Cortex of kidney (tissue), 1 donor: ENCODE measurements at places on chromosomes 5 and 9.

DNA sequence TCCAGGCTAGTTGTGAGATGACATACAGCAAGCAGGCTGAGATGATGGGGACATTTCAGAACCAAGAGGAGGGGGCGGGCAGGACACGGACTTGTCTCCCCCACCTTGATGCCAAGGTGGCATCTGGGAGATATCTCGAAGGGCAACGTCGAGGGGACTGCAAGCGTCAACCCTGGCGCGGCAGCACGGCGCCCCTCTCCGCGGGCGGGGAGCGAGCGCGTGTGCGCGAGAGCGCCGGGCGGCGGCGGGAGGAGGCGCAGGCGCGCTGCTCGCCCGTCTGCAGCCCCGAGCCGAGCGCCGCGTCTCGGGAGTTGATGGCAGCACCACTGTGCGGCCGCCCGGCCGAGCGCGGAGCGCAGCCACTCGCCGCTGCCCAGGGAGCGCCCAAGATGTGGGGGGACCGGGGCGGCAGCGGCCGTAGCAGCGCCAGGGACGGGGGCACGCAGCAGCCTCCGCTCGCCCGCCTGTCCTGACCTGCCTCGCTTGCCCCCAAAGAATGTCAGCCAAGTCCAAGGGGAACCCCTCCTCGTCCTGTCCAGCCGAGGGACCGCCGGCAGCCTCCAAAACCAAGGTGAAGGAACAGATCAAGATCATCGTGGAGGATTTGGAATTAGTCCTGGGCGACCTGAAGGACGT is at the start of gene PRR16:
Gene PRR16 (plus strand): TSS at position 310 of the 636 bp plus-strand sequence.
- DNase-seq, result no peak

- DNase-seq, result no peak
Measured at GRCh38 chr5:62593331-62593730, 14.7 kb downstream of the LRRC70 start.

- no peak for DNase-seq
Measured at GRCh38 chr5:96297290-96297689, 135.8 kb downstream of the PCSK1 start.

DNA sequence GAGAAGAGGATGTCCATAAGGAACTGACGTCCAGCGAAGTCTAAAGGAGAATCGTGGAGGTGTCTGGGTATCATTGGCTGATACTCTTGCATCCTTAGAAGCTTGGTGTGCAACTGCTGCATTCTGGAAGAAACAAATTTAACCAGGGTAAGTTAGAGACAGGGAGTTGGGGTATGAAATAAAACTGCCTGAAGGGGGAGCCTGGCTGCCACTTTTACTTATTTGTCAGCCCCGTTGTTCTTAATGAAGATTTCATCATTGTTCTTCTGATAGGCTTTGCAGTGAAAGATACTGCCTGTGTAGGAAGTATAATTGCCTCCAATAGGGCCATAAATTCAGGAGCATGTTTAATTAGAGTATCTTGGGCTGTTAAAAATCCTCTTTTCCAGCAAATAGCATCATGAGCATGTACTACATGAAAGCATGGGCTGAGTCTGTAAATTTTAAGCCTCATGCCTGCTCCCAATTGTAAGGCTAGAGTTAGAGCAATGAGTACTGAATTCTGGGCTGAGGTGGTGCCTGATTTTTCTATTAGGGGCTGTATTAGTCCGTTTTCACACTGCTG is 1264.5 kb upstream of the ACO1 start:
- no peak for DNase-seq

DNA sequence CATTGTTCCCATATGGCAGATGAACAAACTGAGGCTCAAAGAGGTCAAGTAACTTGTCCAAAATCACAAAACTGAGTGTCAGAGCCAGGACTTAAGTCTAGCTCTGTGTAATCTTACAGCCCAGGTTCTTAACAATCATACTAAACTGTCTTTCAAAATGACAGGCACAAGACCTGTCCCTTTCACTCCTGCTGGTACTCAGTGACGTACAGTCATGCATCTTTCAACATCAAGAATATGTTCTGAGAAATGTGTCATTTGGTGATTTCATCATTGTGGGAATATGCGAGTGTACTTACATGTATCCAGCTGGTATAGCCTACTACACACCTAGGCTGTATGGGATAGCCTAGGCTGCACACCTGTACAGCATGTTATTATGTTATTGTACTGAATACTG is 646.8 kb upstream of the WWC1 start:
- no peak for DNase-seq

- no peak for DNase-seq
Measured at GRCh38 chr5:39801306-39801705, 376.5 kb upstream of the DAB2 start.

DNA sequence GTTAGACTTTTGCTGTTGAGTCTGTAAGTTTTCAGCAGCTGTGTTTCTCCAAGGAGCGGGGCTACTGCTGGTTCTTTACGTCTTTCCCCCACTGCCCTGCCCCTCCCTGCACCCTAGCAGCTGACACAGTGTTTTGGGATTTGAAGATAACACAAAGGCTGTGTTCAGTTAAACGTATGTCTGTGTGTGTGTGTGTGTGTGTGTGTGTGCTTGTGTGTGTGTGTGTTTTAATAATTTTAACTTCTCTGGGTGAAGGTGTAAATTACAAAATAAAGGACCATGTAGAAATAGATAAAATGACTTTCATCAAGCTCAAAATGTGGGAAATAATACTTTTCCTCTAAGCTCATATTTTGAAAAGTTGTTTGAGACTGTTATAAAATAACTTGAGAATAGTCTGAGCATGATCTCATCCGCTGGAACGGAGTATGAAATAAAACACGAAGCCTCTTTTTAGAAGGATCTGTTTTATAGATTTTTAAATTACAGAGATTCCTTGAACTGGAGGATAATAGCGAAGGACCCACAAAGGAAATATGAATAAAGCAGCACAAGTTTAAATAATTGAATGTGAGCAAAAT is 10.9 kb downstream of the ABL1 start:
- DNase-seq, result no peak

DNA sequence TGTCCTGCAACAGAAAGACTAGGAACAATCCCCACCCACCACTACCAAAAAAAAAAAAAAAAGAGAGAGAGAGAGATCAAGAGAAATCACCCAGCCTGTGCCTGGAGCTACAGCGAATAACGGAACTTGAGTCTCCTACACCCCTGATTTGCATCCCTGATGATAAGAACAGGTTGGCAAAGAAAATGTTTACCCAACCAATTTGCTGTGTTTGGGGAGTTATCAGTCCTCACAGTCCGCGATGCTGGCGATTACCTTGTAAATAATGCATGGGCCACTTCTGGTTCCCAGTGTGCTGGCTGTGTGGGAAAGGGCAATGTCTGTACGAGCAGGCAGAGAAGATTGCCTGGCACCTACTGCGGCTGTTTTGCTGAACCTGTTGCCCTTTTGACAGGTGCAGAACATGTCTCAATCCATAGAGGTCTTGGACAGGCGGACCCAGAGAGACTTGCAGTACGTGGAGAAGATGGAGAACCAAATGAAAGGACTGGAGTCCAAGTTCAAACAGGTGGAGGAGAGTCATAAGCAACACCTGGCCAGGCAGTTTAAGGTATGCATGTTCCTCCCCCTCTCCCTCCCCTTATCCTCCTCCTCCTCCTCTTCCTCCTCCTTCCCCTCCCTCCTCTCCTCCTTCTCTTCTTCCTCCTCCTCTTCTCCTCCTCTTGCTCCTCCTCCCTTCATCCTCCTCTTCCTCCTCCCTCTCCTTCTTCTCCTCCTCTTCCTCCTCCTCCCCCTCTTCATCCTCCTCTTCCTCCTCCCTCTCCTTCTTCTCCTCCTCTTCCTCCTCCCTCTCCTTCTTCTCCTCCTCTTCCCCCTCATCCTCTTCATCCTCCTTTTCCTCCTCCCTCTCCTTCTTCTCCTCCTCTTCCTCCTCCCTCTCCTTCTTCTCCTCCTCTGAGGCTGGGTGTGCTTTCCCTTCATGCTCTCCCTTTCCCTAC is 8.3 kb downstream of the OLFM1 start:
- DNase-seq, result no peak

DNA sequence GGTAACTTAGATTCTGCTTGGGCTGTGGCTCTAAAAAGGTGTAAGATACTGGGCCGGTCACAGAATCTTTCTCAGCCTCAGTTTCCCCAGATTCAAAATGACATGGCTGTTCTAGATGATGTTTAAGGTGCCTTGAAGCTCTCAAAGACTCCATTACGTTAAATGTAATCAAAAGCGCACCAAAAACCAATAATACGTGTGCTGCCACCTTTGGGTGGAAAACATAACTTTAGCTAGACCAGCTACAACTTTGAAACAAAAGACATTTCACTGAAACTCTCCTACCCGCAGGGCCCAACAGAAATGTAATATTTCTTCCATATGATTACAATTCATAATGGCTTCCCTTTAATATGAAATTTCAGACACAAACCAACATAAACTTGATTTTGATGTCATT is 35.0 kb upstream of the PCSK5 start:
- DNase-seq, result no peak

DNA sequence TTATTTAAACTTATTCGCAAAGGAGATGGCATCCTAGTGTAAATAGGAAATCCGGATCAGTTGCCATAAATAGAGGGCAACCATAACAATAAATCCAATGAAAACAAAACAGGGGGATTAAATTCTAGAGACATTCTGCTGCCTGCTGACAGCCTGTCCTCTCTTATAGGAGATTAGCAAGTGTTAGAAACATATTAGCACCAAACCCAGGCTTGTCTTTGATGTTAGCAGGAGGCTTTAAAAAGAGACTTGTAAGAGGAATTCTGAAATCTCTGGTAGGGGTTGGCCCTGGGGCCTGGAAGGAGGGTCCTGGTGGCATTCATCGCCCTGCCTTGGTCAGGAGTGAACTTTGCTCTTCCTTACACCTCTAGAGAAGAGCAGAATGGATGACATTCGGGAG is 21.6 kb downstream of the NDST1 start:
- no peak for DNase-seq

DNA sequence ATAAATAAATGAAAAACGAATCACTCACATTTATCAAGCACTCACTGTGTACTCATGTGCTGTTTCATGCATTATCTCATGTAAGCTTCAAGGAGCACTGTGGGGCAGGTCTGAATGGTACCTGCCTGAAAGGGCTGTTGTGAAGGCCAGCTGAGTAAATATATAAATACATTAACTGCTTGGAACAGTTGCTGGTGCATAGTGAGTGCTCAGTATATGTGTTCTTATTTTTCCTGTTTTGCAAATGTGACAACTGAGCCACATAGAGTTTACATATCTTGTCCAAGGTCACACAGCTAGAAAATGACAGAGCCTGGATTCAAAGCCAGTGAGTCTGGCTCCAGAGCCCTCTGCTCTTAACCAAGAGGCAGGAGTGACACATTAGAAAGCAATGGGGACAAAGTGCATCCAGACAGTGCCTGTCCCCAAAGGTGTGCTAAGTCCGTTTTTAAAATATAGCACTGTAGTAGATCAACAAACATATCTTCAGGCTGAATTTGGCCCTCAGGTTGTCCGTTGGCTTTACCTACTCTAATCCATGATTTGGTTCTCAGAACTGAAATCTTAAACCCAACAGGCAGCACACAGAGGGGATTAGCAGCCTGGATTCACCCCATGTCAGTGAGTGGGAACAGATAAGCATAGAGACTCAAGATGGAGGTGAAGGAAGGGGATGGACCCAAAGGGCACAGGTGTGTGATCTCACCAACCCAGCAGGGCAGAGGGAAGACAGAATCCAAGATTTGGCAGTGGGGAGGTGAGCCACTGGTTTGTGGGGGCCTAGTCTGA is 70.8 kb downstream of the WWC1 start:
- no peak for DNase-seq

GRCh38 chr9:78296201-78296892 is 578 bp upstream of the PSAT1 start:
- DNase-seq, result no peak

DNA sequence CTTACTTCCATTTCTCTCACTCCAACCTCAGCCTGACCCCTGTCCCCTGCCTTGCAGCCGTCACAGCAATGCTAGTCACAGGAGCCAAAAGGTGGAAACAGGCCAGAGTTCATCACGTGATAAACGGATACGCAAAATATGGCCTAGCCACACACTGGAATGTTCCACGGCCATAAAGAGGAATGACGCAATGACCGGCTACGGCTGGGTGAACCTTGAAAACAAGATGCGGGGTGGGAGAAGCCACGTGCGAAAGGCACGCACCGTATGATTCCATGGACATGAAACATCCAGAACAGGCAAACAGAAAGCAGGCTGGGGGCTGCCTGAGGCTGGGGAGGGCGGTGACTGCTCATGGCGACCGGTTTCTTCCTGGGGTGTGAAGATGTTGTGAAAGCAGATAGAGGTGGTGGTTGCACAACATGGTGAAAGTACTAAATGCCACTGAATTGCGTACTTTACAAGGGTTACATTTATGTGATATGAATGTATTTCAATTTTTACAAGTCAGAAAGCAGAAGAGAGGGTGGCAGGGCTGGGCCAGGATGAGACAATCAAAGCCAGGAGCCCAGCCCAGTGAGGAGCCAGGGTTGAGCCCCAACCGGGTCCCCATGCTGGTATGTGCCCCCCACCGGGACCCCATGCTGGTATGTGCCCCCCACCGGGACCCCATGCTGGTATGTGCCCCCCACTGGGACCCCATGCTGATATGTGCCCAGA is 117.8 kb upstream of the SARDH start:
- DNase-seq, result no peak

DNA sequence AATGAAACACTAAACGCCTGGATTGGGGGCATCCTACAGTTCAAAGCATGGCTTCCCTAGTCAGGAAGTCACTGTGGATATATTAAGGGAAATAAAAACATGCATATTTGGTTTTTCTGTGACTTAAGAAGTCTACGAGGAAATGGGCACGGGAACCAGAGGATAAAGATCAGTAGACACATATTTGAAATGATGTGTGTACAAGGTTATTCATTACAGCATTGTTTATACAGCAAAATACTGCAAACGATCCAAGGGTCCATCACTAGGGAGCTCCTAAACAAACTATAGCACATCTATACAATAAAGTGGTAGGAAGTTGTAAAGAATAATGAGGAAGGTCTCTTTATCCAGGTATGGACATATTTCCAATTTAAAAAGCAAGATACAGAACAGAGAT is 71.8 kb downstream of the EFNA5 start:
- no peak for DNase-seq

DNA sequence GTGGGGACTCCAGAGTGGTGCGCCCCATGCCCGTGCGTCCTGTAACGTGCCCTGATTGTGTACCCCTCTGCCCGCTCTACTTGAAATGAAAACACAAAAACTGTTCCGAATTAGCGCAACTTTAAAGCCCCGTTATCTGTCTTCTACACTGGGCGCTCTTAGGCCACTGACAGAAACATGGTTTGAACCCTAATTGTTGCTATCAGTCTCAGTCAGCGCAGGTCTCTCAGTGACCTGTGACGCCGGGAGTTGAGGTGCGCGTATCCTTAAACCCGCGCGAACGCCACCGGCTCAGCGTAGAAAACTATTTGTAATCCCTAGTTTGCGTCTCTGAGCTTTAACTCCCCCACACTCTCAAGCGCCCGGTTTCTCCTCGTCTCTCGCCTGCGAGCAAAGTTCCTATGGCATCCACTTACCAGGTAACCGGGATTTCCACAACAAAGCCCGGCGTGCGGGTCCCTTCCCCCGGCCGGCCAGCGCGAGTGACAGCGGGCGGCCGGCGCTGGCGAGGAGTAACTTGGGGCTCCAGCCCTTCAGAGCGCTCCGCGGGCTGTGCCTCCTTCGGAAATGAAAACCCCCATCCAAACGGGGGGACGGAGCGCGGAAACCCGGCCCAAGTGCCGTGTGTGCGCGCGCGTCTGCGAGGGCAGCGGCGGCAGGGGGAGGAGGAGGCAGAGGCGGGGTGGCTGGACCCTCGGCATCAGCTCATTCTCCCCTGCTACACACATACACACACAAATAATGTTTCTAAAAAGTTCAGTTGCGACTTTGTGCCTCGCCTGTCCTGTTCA is 668 bp downstream of the GLIS3 start:
- no peak for DNase-seq

GRCh38 chr5:61435368-61435767 is 103.3 kb downstream of the ZSWIM6 start:
- no peak for DNase-seq

- no peak for DNase-seq
Measured at GRCh38 chr9:133834080-133834976, 96.2 kb upstream of the SARDH start.
